ENCODE measurements at places on chromosomes 4 and X.

DNA sequence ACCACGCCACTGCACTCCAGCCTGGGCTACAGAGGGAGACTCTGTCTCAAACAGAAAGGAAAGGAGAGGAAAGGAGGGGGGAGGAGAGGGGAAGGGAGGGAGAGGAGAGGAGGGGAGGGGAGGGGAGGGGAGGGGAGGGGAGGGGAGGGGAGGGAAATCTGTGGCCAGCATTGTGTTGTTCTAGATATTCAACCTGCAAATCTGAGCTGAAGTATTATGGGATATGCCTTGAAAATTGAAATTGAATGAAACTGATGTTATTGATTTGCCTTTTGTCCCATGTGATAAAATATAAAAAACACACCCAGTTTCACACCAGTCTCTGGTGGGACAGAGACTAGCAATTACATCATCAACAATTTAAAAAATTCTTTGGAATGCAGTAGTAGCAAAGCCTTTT lies 1.5 kb downstream of the SMIM31 start:
- DNase-seq: no peak

DNA sequence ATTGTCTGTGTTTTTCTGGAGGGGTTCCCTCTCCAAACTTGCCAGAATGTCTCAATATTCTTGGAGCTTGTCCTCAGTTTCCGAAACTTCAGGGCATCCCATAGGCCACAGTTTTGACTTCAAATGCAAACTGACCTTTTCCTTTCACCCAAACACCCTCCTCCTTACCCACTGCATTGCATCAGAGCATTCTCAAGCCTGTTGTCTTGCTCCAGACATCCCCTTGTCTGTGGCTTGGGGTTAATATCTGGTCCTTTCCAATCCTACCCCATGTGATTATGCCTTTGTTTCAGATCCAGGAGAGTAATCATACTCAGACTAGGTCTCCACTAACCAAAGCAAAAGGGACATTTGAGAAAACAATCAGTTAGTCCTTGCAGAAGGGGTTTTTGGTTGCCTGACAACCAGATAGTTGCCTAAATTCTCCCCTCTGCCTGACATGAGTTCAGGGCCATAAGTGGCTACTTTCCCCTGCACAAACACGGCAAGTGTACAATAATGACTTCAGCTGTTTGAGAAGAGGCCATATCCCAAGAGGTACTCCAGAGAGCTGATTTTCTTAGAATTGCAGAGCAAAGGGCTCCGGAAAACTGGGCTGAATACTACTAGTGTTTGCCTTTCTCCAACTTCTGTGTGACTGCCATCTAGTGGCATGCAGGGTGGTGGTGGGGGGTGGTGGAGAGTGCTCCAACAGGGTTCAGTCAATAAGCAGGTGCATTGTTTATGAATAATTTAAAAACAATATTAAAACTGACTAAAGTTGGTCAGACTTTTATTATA lies 130.2 kb downstream of the CHRDL1 start:
- no peak for DNase-seq

DNA sequence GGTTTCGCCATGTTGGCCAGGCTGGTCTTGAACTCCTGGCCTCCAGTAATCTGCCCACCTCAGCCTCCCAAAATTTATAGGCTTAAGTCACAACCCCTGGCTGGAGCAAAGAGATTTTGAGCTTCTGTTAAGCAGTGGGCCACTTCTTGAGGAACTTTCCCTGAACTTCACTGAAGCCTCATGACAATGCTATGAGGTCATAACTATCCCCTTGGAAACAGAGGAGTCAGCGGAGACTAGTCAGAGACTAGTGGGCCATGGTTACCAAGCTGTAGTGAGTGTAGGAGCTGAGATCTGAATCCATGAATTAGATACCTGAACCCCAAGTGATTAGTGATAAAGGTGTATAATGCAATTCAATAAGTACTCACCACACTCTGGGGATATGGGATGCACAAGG lies 145.1 kb upstream of the MSX1 start:
- DNase-seq: no peak

DNA sequence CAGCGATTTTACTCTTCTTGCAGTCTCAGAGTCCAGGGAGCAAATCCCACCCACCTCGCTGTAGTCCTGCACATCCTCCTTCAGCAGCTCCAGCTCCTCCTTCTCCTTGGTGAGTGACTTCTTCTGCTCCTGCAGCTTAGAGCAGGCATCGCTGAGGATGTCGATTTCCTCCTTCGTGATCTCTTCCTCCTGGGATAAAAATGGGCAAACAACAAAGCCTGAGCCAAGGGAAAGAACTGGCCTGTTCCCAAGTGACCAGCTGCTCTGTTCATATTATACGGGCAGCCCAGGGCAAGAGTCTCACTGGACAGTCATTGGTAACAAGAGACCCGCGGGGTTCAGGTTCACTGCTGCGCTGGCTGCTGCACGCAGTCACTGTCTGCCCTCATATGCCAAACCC lies 26.2 kb downstream of the FGFR3 start:
- no peak for DNase-seq

- DNase-seq: no peak
These were observed 1453.4 kb downstream of the STIM2 start for GRCh38 chr4:28313729-28314713.

GRCh38 chr4:55157559-55158277 lies 32.3 kb upstream of the KDR start:
- no peak for DNase-seq

DNA sequence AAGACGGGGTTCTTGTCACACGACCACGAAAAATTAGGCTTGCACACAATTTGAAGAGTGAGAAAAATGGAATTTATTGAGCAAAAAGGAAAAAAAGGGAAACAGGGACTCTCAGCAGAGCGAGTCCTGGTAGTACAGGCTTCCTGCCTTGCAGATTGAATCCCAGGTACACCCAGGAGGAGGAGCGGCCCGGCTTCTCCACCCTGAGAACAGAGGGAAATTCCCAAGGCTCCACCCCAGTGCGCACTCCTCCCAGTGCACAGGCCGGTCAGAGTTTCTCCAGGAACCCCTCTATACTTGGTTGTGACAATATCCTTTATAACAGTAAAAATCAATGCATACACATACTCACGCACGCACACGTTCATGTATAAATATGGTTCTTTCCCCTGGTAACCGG lies 22.0 kb downstream of the SLC4A4 start:
- DNase-seq: no peak

DNA sequence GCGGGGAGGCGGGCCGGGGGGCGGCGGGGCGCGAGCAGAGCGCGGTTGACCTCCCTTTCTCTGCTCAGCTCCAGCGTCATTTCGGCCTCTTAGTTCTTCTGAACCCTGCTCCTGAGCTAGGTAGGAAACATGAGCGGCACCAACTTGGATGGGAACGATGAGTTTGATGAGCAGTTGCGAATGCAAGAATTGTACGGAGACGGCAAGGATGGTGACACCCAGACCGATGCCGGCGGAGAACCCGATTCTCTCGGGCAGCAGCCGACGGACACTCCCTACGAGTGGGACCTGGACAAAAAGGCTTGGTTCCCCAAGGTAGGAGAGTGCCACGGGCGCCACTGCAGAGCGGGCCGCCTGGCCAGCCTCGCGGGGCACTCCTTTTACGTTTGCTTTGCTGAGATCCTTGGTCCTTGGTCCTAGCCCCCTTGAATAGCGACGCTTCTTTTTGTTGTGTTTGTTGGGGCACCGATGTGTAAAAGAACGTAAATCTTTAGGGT lies at the start of gene HTATSF1:
HTATSF1 (plus strand) TSS at position 37 of the 497 bp plus-strand sequence; CDS start at position 130, 93 bp downstream.
- DNase-seq: no peak

DNA sequence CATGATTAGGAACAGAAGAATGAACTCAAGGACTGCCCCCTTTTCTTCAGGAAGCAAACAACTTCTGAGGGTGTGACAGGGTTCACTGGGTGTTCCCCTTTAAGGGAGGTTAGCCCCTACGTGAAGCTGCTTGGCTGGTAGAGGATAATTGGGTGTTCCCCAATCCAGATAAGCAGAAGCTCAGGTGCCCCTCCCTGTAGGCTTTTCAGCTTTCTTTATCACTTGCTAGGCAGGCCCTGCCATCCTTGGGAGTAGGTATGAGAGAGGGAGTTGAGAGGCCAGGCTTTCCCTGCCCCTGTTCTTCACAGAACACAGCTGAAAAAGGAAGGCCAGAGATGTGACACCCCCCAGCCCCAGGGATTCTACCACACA lies 44.2 kb downstream of the RTL9 start:
- DNase-seq: no peak

- DNase-seq: no peak
These were observed 69.5 kb upstream of the BRWD3 start for GRCh38 chrX:80879143-80879542.

DNA sequence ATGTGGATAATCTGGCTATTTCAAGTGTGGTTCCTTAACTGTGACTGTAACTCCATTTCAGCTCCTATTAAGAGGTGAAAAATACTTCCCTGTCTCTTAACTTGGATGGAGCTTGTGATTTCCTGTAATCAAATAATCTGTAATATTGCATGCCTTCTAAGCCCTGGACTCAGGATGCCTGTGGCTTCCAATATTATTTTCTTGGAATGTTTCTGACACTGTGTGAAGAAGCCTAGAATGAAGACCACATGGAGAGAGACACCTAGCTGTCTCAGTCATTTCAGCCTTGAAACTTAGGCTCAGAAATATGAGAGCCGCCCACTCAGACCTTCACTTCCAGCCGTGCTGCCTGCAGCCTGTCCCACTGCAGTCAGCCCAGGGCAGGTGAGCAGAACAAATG lies 544.3 kb downstream of the TRIML1 start:
- no peak for DNase-seq

DNA sequence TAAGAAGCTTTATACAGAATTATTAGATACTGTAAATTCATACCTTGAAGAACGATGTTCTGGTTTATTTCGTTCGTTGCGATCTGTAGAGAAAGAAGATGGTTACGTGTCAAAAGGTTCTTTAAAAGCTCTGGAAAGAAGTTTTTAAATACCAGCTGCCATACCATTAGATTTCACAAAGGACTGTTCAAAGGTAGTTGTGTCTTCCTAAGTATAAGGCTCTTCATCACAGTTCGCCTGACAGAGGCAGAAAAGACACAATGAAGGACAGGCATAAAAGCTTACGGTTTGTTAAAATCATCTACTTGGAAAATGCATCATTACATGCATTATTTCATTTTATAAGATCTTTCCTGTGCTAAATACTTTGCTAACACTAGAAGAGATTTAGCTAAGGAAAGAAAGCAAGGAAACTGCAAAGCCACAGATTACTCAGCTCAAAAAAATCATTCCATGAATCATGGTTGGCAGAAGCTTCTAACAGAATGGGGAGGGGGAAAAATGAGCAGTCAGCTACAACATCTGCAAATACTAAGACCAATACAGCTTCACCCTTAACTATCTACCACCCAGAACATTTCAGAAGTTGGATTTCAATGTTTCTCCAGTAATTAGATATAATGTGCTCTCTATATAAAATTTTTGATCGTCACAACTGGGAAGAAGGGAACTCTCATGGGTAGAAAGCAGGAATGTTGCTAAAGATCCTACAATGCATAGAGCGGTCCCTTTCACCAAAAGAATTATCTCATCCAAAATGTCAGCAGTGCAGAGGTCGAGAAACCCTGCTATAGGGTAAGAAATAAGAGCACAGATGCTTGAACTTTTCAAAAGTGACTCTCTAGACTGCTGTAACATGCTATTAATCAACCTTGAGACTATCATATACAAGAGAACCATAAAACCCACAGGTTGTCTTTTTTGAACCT lies 50.7 kb upstream of the PRSS48 start:
- DNase-seq: no peak

- DNase-seq: no peak
These were observed 407.9 kb downstream of the PCDH18 start for GRCh38 chr4:137124278-137124932.

DNA sequence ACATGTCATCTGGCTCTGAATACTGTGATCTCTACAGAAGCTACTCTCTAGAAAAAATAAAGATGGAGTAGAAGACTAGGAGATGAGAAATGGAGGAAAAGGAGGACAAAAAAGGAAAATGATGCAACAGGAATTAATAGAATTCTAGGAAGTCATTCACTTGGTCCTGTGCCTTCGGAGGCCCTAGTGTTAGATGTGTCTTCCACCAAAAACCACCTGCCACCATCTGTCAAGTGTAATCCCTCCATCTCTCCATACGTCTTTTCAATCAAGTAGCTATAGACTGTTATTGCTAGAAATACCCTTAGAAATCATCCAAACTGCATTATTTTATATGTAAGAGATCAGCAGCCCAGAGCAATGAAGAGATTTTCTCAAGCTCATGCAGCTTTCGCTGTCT lies 2.9 kb upstream of the RAB41 start:
- DNase-seq: no peak

GRCh38 chr4:185404031-185404430 lies 7.4 kb downstream of the ANKRD37 start:
- DNase-seq: no peak

DNA sequence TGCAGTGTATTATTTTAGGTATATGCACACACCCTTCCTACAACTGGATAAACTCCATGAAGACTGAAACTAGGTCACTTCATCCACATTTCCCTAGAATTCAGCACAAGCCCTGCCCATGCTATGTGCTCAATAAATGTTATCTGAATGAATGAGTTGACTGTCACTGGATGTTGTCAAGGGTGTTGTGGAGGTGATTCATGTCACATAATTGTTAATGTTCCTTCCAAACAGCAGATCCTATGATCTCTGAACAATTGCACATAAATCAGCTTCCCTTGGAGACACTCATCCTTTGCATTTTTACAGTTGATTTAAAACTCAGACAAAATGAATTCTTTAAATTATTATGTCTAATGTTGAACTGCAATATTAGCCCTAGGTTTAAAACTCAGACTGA lies 154.7 kb downstream of the TSPAN5 start:
- no peak for DNase-seq

- no peak for DNase-seq
These were observed 17.6 kb upstream of the HS3ST1 start for GRCh38 chr4:11446155-11446811.

DNA sequence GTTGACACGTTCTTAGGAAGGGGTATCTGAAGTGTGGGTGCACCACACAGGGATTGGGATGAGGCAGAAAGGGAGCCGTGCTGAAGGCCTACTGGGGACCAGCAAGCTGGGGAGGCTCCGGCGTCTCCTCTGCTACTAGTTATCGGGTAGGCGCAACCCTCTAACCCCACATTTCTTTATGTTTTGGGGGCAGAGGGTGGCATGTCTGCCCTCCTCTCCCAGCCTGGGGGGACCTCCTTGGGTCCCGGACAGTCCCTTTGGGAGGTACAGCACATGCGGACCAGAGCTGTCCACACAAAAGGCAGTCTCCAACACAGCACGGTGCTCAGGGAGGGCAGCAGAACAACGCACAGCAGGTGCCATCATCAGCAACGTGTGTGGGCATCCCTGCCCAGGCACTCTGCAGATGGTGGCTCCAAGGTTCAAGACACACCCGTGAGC lies 33.2 kb downstream of the WDR1 start:
- no peak for DNase-seq

GRCh38 chrX:30824275-30824674 lies 64.8 kb downstream of the TAB3 start:
- DNase-seq: no peak

GRCh38 chrX:68204521-68205038 lies 228.7 kb downstream of the OPHN1 start:
- DNase-seq: no peak

- DNase-seq: no peak
These were observed 103.8 kb upstream of the LEF1 start for GRCh38 chr4:108272561-108272960.

- DNase-seq: no peak
These were observed 1879.4 kb upstream of the TENM3 start for GRCh38 chr4:180363815-180364214.

GRCh38 chr4:6608758-6609414 lies 31.6 kb upstream of the MRFAP1 start:
- no peak for DNase-seq
